ENCODE measurements at places on chromosomes 13 and 19. TPM values are rescaled to one million over a fixed set of nuclear protein-coding genes. Genes with fewer than 3 reads are reported as not detected.

CPAMD8 gene
- total RNA-seq = 0.41 TPM

GRCh38 chr13:23583491-23583890, 13.3 kb downstream of the TNFRSF19 start:
- DNase-seq = no peak
- peaks cover 9% of the 10 kb centered on the region for H3K4me1 ChIP-seq
- H3K4me3 ChIP-seq = no peak overlapping the region
- H3K27ac ChIP-seq = no peak overlapping the region

IL11 gene
- not detected for total RNA-seq

DNA sequence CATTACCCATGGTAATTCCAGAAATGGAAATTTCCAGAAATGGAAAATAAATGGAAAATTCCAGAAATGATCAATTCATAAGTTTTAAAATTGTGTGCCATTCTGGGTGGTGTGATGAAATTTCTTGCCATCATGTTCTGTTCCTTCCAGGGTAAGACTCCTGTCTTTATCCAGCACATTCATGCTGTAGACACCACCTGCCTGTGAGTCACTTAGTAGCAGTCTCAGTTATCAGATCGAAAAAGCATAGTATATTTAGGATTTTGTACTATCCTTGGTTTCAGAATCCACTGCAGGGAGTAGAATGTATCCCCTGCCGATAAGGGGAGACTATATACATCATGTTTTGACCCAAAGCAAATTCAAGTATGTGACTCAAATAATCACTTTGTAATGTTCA, 26.7 kb upstream of the CSNK1A1L start:
- no peaks in the 10 kb centered on the region for H3K27me3 ChIP-seq
- H3K4me3 ChIP-seq = no peak overlapping the region
- DNase-seq = no peak
- H3K36me3 ChIP-seq = no peaks in the 10 kb centered on the region
- H3K4me1 ChIP-seq = no peaks in the 10 kb centered on the region

DNA sequence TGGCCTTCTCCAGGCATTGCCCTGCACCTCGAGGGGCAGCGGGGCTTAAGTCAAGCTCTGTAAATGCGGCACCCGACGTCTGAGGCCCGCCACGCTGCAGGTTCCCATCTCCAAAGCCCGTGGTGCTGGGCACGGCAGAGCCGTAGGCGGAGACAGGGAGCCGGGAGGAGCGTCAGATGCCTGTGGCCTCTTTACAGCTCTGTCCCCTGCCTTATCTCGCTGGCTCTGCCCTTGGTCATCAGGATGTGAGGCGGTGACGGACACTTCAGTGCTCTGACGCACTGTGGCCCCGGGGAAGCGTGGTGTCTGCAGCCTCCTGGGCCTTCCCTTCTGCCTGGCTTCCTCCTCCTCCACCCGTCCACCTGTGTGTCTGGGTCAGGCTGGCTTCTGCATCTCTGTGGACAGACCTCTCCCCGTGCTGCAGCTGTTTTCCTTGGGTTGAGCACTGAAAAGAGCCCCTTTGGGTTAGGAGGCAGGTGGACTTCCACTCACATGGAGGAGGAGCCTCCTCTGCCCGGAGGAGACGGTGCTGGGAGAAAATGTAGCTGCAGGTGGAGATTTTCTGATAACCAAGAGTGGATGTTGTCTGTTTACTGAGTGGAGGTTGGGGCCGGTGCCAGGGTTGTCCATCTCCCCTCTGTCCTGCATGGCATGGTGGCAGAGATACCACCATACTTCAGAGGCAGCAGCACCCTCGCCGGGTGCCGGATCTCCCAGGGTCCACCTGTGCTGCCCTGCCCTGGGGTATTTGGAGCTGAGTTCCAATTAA, 14.6 kb downstream of the MCF2L start:
- H3K4me3 ChIP-seq = no peak overlapping the region
- H3K4me1 ChIP-seq = peaks cover 11% of the 10 kb centered on the region
- H3K27me3 ChIP-seq = no peaks in the 10 kb centered on the region
- no peaks in the 10 kb centered on the region for H3K36me3 ChIP-seq

Data from activated naive CD4-positive, alpha-beta T cell treated with anti-CD3 and anti-CD28 coated beads for 36 hours (primary cell).